ENCODE measurements at places on chromosomes 16 and 17.

- DNase-seq, result no peak
Measured at GRCh38 chr16:2384426-2384825, 43.9 kb upstream of the ABCA3 start.

DNA sequence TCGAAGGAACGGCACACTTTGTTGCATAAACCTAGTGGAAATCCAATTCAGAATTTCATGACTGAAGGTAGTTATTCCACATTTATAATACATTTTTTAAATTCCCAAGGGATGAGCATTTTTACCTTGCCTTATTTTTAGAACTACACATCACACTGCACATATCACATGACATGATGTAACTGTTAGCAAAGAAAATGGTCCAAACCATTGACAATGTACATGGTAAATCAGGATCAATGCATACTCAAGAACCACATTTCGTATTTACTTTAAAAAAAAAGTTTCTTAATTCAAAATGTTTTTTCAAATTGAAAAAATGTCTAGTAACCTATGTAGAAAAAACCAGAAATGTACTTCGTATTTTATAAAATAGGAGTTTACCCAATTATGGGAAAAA lies 2.5 kb downstream of the KANSL1 start:
- no peak for DNase-seq

DNA sequence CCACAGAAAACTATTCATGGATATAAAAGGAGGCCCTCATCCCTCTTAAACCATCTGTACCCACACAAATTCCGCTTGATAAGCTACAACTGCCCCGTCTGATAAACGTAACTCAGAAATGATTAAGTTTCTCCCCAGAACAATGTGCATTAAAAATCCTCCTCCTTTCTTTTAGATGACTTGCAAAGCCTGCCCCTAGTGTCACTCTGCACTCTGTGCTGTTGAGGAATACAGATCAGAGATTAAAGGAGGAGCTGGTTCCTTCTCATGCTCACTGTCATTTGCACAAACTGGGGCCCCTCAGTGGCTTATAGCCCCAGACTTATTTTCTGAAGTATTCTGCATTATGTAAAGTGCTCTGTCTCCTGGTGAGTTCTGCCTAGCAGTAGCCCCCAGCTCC lies 33.3 kb downstream of the CDRT15 start:
- DNase-seq, result no peak

DNA sequence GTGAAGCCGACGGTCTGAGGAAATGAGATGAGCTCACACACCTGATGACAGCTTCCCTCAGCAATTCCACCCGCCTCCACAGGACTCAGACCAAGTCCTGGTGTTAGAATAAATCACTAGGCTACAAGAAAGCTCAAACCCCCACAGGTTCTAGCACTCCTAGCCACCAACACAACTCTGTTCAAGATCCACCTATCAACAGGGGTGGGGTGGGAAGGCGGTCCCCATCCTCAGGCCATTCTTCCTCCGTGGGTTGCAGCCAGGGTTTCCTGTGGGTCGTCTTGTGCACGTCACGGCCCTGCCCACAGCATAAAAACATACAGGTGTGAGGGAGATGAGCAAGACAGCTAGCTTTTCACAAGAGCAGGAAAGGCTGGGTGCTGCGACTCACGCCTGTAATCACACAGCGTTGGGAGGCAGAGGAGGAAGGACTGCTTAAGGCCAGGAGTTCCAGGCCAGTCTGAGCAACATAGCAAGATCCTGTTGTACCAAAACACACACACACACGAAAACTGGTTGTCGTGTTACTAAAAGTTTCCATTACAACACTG lies 81.1 kb downstream of the ANKRD11 start:
- DNase-seq, result no peak

DNA sequence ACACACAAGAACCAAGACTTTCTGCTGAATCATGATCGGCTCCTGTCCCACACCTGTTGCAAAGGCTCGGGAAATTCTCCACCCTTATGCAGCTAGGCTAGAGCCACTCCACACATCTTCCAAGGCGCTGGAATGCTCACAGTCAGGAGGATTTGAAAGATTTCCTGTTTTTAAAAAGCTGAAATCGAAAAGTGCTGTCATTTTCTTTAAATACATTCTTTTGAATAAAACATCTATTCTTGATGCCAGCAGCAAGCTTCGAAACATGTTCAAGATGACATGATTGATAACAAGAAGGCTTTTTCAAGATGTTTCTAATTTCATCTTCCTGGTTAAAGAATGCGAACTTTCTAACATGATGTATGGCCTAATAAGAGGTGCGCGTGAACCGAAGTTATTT lies 219.7 kb upstream of the CDH5 start:
- DNase-seq, result no peak

DNA sequence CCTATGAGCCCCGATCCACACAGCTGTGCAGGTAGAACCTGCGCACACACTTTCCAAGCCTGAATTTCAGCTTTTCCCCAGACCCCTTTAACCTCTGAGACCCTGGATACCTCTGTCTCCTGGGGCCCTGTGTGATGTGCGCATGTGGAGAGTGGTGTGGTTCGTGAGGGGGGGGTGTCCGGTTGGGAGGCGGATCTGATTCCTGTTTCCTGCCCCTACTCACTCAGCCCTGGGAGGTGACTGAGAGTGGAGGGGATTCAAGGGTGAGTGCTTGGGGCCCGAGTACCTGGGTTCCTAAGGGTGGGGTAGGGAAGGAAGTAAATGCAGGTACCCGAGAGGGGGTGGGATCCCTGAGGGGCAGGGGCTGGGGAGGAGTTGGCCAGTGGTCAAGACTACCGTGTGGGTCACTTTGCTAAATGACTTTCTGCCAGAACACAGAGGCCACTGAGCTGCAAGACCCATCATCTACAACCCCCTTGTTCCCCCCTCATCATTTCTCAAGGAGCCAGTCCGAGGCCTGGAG lies 621 bp downstream of the ARHGEF15 start:
- DNase-seq, result no peak

DNA sequence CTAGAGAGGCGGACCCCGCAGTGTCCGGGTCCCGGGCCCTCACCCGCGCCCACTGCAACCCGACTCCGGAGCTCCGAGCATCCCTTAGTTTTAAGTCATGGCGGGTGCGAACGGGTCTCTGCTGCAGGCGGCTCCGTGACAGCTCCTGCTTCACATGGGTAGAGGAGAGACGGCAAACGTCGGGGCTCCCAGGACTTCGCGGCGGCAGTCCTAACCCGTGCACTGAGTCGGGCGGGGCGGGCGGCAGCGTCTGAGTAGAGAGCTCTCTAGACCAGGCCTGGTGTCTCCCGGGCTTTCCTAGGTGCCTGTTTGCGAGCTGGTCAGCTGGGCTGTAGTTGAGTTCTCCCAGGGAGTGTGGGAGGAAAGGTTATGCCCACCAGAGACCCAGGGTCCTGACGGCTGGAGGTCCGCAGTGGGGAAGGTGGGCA lies 345 bp downstream of the TSC2 start:
- no peak for DNase-seq

- no peak for DNase-seq
Measured at GRCh38 chr16:1788708-1789100, 4.8 kb downstream of the IGFALS start.

GRCh38 chr16:49478616-49479015 lies 105.0 kb downstream of the C16orf78 start:
- DNase-seq, result no peak

- DNase-seq, result no peak
Measured at GRCh38 chr17:64148017-64148631, 18.2 kb upstream of the ERN1 start.

GRCh38 chr17:72654706-72655105 lies 437.8 kb downstream of the SLC39A11 start:
- no peak for DNase-seq

- DNase-seq, result no peak
Measured at GRCh38 chr16:65749506-65749905, 617.0 kb upstream of the CDH5 start.

DNA sequence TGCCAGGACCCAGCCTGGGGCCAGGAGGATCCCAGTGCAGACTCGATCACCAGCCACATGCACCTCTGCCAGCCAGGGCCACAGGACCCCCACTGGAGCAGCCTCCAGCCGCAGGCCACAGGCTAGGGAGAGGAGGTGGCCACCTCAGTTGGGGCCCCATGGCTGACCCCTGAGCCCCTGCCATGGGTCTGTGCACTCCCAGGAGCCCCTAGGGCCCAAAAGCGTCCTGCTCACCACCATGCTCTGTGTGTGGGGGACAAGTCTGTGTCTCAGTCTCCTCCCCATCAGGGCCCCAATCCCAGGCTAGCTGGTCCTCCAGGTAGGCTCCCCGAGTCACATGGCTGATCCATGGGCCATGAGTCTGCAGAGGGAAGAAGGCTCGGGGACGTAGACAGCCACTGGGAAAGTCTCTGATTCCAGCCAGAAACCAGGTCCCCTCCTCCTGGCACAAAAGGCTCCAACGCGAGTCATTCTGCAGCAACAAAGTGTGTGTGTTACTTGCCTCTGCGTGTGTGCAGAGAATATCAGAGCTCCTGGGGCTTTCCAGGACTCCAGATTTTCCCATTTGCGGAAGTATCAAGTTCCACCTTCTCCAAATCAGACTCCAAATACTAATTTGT lies 6.1 kb upstream of the PRSS8 start:
- DNase-seq, result peak; percentile 46

DNA sequence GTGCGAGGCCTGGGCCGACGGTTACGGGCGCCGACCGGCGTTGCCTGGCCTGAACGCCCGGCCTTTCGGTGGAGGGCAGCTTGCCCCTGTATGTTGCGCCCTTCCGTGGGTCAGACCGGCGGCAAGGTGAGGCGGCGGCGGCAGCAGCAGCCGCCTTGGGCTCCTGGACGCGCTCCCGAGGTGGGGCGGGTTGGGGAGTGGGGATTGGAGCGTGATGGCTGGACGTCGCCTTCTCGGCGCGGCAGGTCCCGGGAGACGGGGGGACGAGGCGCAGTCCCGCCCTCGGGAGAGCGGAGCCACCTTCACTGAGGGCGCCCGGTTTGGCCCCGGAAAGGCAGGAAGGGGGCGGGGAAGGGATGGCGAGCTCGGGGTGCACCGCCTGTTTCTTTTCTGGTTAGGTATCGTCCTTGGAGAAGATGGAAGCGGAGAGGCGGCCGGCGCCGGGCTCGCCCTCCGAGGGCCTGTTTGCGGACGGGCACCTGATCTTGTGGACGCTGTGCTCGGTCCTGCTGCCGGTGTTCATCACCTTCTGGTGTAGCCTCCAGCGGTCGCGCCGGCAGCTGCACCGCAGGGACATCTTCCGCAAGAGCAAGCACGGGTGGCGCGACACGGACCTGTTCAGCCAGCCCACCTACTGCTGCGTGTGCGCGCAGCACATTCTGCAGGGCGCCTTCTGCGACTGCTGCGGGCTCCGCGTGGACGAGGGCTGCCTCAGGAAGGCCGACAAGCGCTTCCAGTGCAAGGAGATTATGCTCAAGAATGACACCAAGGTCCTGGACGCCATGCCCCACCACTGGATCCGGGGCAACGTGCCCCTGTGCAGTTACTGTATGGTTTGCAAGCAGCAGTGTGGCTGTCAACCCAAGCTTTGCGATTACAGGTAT lies 671 bp downstream of the DGKE start:
- peak; percentile 47 for DNase-seq

- no peak for DNase-seq
Measured at GRCh38 chr17:35052780-35053179, 10.7 kb downstream of the RFFL start.

DNA sequence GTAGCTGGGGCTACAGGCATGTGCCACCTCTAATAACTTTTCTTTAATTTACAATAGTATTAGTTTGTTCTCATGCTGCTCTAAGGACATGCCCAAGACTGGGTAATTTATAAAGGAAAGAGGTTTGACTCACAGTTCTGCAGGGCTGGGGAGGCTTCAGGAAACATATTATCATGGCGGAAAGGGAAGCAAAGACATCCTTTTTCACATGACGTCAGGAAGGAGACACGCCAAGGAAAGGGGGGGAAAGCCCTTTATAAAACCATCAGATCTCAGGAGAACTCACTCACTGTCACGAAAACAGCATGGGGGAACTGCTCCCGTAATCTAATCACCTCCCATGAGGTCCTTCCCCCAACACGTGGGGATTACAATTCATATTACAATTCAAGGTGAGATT lies 18.3 kb downstream of the IL4R start:
- DNase-seq, result no peak

DNA sequence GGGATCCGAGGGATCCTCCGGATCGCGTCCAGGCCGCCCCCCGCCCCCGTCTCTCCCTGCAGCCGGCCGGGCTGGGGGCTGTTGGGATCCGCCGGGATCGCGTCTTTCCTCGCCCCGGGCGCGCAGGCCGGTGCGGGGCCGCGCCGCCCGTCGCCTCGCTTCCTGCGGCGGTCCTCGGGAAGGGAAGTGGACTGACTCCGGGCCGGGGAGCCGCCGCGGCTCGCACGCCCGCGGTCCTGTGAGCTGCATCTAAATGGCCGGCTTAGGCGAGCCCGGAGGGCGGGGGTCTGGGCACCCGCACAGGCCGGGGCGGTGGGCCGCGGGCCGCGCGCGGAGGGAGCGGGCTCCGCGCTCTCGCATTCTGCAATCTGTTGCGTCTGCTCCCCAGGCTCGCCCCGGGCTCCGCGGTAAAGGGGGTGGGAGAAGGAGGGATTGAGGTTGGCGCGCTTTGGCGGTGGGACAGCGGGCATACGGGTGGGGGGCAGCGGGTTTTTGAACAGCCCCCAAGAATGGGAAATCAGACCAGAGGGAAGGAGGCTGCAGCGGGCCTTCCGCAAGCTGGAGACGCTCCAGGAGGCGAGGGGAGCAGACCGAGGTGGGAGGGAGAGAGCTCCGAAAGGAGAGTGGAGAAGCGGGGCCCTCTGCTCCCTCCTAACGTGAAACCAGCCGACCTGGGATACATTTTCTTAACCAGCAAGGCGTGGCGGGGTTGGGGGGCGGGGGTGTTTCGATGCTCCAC lies 2.2 kb downstream of the TMEM132E start:
- DNase-seq, result no peak

GRCh38 chr16:46620266-46621005 lies 743 bp downstream of the SHCBP1 start:
- no peak for DNase-seq

- DNase-seq, result no peak
Measured at GRCh38 chr17:63516910-63517824, 6.0 kb upstream of the KCNH6 start.

GRCh38 chr16:50502616-50503011 lies 45.6 kb upstream of the NKD1 start:
- no peak for DNase-seq

DNA sequence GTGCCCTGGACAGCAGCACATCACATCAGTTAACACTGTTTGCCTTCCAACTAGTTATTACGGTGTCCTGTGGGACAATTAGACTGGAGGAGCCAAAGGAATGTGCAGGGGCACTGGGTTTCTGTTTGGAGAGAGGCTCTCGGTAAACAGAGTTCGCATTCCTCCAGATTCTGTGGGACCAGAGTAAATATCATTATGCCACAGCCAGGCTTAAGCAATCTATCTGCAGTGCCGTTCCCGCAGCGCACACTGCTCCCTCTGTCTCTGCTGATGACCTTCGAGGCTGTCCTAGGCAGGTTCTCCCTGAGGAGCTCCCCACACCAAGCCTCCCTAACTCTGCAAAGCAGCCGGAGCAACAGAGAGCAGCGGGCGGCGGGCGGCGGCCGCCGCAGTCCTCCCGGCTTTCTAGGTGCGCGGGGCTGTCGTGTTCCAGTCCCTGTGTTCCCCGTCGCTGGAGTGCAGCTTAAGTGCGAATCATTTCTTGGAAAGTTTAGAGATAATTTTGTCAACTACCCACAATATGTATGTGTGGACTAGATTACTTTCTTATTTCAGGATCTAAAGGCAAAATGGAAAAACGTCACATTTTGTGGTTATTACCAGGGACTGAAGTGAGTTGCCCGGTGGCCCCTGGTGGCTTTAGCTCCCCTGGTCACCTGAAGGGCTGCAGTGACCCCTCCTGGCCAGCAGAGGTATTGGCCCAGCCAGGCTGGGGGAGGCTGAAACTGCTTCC lies 43.3 kb downstream of the PGS1 start:
- DNase-seq, result peak; percentile 62
